NCI-H1417 (cell line): ENCODE measurements at places on chromosomes 5 and 9.

- DNase-seq, result no peak
Measured at GRCh38 chr5:41831155-41831554, 39.1 kb downstream of the OXCT1 start.

GRCh38 chr5:143354025-143354424 is 49.5 kb downstream of the NR3C1 start:
- no peak for DNase-seq

- DNase-seq, result no peak
Measured at GRCh38 chr5:16417398-16418074, 48.1 kb downstream of the ZNF622 start.

- no peak for DNase-seq
Measured at GRCh38 chr5:17355586-17356346, 138.3 kb downstream of the BASP1 start.

GRCh38 chr5:124253203-124253810 is 493.1 kb downstream of the ZNF608 start:
- no peak for DNase-seq
